ENCODE measurements at places on chromosomes 16 and 17.

DNA sequence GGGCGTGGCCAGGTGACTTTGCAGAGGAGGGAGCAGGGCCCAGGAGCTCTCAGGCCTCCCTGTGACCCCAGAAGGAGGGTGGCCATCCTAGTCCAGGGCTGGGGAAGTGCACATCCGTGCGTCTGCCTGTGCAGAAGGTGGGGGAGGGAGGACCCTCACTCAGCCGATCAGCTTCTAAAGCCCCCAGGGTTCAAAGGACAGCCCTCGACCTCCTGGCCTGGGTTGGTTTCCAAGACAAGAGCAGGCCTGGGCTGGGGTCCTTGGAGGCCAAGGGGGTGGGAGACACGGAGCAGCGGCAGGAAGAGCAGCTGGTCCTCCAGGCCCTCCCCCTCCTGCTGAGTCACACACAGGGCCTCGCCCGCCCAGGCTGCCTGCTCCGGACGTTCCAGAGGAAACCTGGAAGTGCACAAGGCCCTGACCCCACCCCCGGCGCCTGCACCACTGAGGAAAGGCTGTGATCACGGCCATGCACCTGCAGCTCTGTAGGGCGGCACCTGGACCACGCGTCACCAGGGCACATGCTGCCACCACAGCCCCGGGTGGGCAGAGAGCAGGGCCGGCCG, 67.1 kb upstream of the ZNF469 start:
- DNase-seq, result no peak

GRCh38 chr16:3876695-3877094, 3.8 kb downstream of the CREBBP start:
- DNase-seq, result no peak

GRCh38 chr17:81428121-81428515, 32.9 kb downstream of the BAHCC1 start:
- no peak for DNase-seq

GRCh38 chr16:70720425-70721201, 34.8 kb upstream of the MTSS2 start:
- DNase-seq, result no peak

- no peak for DNase-seq
These were observed 5.9 kb downstream of the MEOX1 start for GRCh38 chr17:43655693-43656255.

DNA sequence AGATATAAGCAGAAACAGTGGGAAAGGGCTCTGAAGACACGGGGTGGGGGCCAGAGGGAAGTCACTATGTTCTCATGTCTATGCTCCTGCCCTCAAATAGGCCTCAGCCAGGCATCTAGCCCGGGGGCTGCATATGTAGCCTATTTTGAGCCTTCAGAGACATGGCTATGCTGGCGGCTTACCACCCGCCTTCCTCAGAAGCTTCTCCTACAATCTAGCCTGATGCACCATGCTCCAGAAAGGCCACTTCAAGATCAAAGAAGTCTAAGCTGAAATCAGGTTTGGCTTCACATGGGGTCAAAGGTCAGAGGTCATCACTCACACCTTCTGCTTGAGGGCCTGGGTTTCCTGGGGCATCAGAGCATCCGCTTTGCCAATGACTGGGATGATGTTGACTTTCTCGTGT, 1.6 kb downstream of the SEPTIN1 start:
- no peak for DNase-seq

- no peak for DNase-seq
These were observed 19.4 kb downstream of the PLCG2 start for GRCh38 chr16:81798311-81799137.

- peak; percentile 43 for DNase-seq
These were observed at the start of gene SPATA32 for GRCh38 chr17:45261577-45262515. TSS of gene SPATA32 (minus strand) at chr17:45262094. CDS start at chr17:45262016, 78 bp downstream.

- DNase-seq, result no peak
These were observed 136.8 kb upstream of the CES5A start for GRCh38 chr16:56011808-56012481.

GRCh38 chr17:57032343-57032742, 52.7 kb upstream of the AKAP1 start:
- no peak for DNase-seq

DNA sequence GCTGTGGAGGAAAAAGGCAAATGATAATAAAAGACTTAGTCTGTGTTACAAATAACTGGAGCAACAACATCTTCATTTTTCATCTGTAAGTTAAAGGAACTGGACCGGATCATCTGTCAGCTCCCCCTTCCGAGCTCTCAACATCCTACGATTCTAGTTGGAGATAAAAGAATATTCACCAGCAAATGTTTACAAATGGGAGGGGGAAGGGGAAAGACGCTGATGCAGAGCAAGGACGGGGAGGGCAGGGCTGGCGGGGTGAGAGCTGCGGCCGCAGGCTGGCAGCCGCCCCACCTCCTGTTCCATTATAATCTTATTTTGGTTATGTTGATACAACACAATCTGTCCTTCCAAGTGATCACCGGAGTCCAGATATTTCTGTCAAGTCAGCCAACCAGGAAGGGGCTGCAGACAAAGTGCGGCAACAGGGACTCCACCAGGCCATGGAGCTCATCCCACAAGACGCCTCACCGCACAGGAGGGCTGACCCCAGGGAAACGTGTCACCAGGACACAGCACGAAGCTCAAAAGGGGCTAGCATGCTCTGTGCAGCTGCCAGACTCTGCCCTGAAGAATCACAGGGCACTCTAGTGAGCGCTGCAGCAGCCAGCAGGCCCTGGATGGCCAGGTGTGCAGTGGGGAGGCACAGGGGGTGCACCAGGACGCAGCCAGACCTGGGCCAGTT, 19.7 kb downstream of the FBXO31 start:
- DNase-seq, result no peak

- DNase-seq, result no peak
These were observed 27.8 kb downstream of the ZC3H18 start for GRCh38 chr16:88597856-88598491.

DNA sequence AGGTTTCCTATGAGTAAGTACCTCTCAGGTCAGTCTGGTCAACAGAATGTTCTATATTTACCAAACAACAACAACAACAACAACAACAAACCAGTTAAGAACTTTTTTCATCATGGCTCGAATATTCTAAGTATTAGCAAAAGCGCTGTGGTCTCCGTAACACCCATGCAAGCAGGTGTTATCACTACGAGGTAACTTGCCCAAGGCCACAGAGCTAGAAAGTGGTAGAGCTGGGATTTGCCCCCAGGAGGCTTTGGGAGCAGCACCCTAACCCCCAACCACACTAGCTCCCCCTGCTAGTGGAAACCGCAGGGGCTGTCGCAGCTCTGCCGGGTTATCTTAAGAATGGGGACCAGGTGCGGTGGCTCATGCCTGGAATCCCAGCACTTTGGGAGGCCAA, 23.9 kb upstream of the C16orf74 start:
- no peak for DNase-seq

- no peak for DNase-seq
These were observed 79.6 kb downstream of the MGAT5B start for GRCh38 chr17:76947771-76948170.

DNA sequence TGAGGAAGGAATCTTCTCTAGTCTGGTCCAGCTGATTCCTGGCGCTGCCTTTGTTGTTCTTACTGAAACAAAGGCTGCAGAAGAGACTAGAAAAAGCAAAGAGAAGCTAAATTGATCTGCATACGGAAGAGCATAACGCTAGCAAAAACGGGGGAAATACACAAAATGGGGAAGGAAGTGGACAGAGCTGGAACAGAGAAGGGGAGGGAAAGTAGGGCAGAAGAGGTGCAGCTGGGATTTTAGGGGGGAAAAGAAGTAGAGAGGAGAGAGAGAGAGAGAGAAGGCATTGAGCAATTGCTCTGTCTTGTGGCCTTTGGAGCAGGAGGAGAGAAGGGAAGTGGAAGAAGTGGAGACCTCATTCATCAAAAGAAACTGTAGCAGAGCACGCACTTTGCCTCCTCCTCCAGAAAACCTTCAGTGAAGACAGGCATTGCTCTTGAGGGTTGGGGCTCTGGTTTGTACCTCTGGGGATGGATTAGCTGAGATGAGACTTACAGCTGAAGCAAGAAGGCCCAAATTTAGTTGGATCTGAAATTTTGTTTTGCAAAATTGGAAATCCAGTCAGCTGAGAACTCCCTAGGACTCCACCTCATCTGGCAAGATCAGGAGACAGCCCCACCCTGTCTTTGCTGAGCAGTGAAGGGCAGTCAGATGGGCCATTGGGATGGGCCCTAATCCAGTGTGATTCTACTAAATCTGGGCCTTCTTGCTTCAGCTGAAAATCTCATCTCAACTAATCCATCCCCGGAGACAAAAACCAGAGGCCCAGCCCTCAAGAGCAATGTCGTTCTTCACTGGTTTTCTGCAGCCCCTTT, 55.8 kb downstream of the CDRT4 start:
- no peak for DNase-seq

- DNase-seq, result peak; percentile 65
These were observed 264.2 kb downstream of the SEC14L1 start for GRCh38 chr17:77404812-77405581.

DNA sequence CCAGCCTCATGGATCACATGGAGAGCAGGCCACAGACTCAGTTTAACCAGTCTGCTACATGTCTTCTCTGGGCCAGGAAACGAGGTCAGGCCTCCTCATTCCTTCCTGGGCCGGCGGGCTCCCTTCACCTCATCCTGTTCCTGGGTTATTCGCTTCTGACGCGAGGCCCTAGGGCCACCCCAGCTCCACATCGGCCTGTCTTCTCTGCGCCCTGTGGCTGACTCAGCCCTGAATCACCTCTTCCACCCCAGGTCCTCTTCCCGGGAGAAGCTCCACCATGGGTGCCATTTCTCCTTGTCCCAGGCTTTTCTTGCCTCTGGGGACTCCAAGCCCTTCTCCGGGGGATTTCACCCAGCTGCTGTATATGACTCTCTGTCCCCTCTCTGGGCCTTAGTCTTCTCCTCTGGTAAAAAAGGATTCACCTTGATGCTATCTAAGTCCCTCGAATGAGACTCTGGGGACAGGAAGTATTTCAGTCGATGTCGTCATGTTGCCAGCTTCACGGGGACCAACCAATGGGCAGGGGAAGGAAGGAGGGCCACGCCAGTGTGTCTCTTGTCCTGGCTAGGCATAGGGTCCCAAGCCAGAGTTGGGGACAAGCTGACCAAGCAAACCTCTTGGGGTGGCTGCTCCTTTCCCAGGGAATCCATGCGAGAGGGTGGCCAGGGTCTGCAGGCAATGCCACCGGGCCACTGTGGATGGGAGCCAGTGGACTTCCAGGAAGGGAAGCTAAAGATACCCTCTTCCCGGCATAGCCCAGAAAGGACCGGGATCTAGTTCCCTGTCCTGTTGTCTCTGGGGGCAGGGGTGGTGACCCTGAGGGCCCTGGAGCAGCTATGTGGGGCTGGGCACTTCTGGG, 58.7 kb downstream of the SOCS3 start:
- no peak for DNase-seq

DNA sequence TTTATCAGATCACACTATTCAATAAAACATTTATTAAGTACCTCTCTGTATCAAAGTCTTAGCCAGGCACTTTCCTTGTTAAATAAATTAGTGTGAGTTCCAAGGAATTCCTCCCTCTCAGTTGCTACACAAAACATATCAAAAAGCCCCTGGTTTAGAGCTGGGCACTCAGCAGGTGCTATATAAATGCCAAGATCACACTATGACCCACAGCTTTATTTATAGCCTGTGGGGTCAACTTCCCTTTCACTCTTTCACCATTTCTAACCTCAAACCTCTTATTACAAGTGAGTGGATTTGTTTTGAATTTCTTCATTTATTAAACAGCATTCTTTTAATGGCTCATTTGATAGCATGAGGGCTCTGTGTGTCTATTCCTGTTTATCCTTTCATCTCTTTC, 112.6 kb upstream of the MPHOSPH6 start:
- no peak for DNase-seq

DNA sequence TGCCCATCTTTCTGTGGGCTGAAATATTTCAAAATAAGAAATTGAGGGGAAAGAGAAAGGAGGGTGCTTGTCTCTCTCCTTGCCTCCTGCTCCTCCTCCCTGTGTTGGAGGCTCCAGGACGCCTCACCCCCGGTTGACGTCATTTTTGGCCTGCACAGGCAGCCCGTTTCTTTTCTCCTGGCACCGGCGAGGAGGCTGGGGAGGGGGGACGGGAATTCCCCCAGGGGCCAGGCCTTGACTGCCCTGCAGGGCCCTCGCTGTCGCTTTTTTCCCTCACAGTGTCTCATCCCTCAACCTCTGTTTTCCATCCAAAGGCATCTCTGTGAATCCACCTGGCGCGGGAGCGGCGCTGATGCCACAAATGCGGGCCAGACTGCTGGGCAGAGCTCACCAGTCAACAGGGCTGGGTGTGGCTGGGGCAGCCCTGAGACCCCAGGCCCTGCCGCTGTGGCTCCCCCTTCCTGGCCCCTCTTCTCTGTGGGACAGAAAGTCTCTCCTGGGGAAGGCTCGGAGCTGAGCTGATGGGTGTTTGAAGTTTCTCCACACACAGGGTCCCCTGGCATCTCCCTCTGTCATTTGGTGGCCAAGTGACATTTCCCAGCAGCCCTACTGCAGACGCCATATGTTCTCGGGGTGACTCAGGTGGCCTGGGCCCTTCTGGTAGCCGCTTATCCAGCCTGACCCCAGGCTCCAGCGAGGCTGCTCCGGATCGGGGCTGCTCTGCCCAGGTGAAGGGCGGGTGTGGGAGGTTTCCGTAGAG, 16.0 kb downstream of the CENPX start:
- no peak for DNase-seq

- no peak for DNase-seq
These were observed 1.2 kb upstream of the HS3ST6 start for GRCh38 chr16:1919327-1919998.

- DNase-seq, result no peak
These were observed 33.3 kb downstream of the RANBP10 start for GRCh38 chr16:67773099-67773498.

GRCh38 chr17:530851-531250, 178.2 kb upstream of the RPH3AL start:
- no peak for DNase-seq

- peak; percentile 91 for DNase-seq
These were observed 21.8 kb downstream of the KATNB1 start for GRCh38 chr16:57757326-57757786.

GRCh38 chr17:34442387-34443111, 79.5 kb upstream of the CCL1 start:
- DNase-seq, result no peak

DNA sequence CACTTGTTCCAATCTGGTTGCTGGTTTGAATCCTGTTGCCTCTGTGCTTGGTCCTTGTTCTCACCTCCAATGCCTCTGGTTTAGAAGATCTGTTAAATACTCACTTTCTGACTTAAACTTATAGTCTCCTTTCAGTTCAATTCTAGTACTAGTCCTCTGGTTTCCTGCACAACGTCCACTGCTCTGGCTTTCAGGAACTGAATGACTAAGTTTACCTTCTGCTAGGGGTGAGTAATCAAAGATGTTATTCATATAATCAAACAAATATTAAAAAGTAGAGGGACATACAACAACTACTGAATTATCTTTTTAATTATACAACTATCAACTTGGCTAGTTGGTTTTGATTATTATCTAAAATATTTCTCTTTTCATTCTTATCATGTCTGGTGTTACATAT, 496.4 kb upstream of the TOM1L1 start:
- no peak for DNase-seq

Measured in stimulated activated CD4-positive, alpha-beta T cell treated with anti-CD3 and anti-CD28 coated beads, Interleukin-1b, Interleukin-23, amount 100 ng/mL, for 1 hour (primary cell).